ENCODE measurements at places on chromosomes 7 and 10.

DNA sequence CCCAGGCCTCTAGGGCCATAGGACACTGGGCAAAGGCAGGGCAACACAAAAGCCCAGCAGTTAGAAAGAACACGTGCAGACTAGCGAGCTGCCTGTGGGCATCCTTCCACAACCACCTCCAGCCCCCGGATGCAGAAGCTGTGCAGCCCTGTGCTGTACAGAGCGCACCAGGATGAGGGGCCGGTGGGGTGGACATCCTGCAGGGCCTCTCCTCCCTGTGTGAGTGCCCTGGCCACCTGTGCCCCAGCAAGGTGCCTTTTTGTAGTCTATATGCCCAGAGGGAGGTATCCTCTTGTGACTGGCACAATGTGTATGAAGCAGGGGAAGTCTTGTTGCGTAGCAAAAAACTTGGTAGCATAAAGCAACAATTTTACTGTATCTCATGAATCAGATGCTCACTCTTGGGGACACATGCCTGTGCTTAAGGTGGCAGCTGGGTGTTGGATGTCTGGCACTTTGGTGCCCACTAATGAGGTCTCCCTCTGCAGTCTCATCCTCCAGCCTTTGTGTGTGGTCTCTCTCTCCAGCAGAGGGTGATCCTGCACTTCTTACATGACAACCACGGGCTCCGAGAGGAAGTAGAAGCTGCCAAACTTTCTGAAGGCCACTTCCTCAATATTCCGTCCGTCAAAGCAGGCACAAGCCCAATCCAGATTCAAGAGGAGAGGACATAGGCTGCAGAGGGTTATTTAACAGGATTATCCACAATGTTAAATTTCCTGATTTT, 8.7 kb downstream of the NCAPG2 start:
- no peak for DNase-seq

DNA sequence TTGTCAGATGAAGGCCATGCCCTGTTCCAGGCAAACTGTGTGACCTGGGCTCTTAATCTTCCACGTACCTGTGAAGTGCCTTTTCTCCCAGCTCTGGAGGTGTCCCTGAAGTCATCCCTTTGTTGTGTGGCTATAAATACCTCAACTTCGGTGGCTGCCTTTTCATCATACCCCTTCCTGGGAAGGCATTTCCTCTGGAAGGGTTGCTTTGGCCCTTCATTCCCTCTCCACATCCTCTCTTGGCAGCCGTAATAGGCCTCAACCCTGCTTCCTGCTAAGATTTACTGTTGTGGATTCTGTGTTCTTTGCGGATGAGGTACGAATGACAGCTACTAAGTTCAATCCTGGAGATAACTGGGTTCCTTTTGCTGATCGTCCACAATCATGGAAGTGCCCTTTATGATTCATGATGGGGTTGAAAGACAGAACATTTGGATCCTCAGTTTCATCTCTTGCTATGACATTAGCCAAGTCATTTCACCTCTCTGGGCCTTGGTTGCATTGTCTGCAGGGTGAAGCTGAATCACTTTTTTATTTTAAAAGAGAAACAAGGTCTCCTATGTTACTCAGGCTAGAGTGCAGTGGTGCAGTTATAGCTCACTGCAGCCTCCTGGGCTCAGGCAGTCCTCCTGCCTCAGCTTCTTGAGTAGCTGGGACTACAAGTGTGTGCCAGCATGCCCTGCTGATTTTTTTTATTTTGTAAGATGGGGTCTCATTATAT, 23.6 kb downstream of the FKBP6 start:
- no peak for DNase-seq

DNA sequence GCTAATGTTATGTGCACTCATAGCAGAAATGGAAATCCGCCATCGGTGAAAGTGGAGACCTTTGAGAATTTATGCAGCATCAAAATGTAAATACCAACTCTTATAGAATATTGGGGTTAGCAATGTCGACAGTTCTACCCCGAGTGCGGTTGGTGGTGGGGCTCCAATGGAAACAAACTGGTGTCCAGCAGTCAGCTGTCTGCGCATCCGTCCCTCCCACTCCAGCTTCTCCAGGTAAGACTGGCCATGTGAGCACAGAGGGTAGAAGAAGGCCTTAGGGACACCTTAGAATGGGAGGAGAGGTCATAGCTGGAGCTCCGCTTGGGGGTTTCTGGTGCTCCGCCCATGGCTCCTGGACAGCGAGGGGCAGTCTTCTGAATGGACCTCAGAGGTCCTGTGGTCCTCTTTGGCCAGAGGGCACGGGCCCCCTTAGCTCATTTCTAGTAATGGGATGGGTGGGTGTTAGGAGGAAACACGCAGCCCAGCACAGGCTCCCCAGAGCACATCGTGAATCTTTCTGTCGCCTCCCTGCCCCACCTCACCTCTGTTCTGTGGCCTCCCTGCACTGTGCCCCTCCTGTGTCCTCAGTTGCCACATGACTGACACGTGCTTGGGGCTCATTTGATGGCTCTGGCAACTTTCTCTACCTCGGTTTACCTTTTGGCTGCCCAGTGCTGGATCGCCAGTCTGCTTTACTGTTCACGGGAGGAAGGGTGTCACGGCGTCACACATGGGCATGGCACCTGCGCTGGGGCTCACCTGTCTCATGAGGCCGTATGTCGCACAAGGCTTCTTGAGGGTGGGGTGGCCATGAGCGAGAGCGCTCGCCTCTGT, 50.0 kb downstream of the MGMT start:
- no peak for DNase-seq

DNA sequence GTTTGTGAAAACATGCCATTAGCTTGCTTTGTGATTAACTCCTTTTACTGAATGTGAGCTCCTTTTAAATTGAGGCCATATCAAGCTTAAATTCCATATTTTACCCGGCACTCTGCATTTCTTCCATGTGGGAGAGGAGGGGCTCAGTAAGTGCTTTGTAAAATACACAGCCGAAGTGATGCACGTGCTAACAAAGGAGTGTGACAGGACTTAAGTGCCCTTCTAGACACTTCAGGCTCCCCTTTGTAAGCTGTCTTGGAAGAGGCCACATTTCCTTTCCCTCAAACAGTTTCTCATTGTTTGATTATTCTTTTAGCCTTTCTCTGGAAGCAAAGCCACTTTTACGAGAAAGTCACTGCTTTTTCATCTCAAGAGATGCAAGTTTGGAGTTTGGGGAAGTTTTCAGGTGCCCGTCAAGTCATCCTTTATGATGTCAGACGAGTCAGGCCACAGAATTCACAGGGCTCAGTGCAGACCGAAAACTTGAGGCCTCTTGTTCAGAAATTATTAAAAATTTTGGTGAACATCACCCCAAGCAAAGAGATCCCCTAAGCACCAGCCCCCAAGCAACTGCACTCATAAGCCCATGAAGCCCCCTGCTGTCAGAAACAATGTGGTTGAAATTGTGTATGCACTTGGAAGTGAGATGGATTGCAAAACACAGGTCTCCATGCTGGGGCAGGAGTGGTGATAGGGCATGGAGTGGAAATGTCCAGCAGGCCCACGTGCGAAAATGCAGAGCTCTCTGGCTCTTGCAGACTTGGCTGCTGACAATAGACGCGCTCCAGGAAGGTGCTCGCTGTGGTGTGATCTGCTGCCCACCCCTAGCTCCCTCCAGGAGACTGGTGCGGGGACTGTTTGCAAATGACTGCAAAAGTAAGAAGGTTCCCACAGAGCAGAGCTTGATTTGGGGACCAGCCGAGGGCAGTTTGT, 11.5 kb downstream of the IKZF1 start:
- no peak for DNase-seq

- no peak for DNase-seq
Measured at GRCh38 chr10:11169976-11170375, 152.3 kb downstream of the CELF2 start.

- DNase-seq: no peak
Measured at GRCh38 chr7:1787681-1788235, 117.7 kb downstream of the ELFN1 start.

DNA sequence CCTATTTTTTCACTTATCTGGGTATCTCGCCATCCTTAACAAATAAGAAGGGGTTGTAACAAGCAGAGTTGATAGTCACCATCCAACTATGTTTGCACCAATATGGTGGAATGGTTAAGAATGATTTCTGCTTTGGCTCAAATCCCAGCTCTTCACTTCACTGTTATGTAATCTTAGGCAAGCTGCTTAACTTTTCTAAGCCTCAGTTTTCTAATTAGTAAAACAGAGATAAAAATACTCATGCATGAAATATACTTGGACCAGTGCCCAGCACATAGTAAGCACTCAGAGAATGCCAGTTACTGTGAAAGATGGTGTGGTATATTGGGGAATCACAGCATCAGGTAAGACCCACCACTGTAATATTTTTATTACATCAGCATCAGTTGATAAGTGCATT, 33.6 kb downstream of the ABCB1 start:
- no peak for DNase-seq

DNA sequence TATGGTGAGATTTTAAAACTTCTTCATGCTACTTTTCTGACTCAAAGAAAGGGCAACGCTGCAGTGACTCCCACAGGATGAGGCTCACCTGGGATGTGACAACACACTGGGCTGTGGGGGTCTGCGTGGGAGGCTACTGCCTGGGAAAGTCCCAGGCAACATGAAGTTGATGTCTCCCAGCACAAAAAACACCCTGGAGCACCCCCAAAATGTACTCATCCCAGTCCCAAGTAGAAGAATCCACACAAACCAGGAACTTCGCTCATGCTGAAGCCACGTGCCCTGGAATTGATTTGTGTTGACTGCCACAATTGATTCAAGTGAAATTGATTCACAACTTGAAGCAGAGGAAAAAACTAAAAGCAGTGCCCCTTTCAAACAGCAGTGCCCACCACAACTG, 24.9 kb upstream of the PTPRN2 start:
- DNase-seq: no peak

DNA sequence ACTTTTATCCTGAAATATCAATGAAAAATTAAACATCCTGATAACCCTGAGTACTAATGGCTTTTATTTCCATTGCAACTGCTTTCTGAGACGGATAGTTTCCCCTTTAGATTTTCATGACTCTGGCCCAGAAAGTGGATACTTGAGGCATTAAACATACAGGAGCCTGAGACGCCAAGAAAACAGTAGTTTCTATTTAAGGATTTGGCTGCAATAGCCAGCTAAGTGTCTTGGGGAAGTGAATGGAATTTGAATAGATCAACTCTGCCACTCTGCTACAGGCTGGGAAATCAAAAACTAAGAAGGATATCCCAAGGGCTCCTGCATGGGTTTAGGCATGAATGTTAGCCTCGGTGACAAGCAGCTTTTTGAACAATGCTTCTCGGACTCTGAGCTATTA, 24.7 kb upstream of the GPAM start:
- no peak for DNase-seq

GRCh38 chr10:116385994-116386809, 41.4 kb upstream of the PNLIPRP3 start:
- DNase-seq: no peak

- no peak for DNase-seq
Measured at GRCh38 chr7:152872061-152872744, 112.7 kb downstream of the ACTR3B start.

GRCh38 chr7:116809636-116810266, 52.6 kb upstream of the CAPZA2 start:
- no peak for DNase-seq

DNA sequence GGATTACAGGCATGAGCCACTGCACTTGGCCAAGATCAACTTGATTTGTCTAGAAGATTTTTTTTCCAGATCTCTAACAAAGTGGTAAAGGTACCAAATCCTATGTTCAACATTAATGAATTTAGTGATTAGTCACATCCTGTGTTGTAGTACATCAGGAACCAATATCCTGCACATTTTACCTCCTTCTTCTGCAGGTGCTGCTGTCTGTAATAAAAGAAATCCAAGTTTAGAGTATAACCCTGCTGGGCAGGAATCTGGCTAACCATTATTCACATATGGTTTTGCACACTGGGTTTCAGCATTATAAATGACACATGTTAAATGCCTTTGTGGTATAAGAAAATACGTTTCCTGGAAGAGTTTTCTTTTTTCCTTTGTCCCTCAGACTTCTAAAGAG, 10.8 kb downstream of the PARD3 start:
- no peak for DNase-seq

GRCh38 chr7:110774071-110774470, 316.9 kb upstream of the LRRN3 start:
- DNase-seq: no peak
